ENCODE measurements at places on chromosomes 16 and 17. TPM values are rescaled to one million over a fixed set of nuclear protein-coding genes. Genes with fewer than 3 reads are reported as not detected.

OTOP3 gene
- not detected for total RNA-seq

ARL5C gene
- not detected for total RNA-seq

CA5A gene
- not detected for total RNA-seq

ABCC3 gene
- total RNA-seq: not detected

SOST gene
- total RNA-seq: not detected

CWC25 gene
- 37.1 TPM for total RNA-seq

AANAT gene
- not detected for total RNA-seq

RMI2 gene
- total RNA-seq: 40.5 TPM

CD300A gene
- 50.3 TPM for total RNA-seq

RPH3AL gene
- 2.6 TPM for total RNA-seq

KRT32 gene
- total RNA-seq: not detected

CHRNE gene
- total RNA-seq: 0.88 TPM

CCNF gene
- total RNA-seq: 56.3 TPM

ICAM2 gene
- 69.1 TPM for total RNA-seq

TMEM98 gene
- total RNA-seq: 1.8 TPM

TMEM88 gene
- total RNA-seq: 1.6 TPM

TP53TG3B gene
- not detected for total RNA-seq

RGS9 gene
- 4.6 TPM for total RNA-seq

DOC2B gene
- 6.6 TPM for total RNA-seq

XYLT1 gene
- total RNA-seq: 41.7 TPM

NEK8 gene
- 5.4 TPM for total RNA-seq

KCNG4 gene
- not detected for total RNA-seq

CEP295NL gene
- not detected for total RNA-seq

NOXO1 gene
- total RNA-seq: 0.37 TPM

SLC47A2 gene
- not detected for total RNA-seq

SLC16A13 gene
- total RNA-seq: 31.2 TPM

NPTX1 gene
- 107 TPM for total RNA-seq

PRR35 gene
- 0.10 TPM for total RNA-seq

NOS2 gene
- total RNA-seq: not detected

SBK1 gene
- total RNA-seq: 4.4 TPM

ASPHD1 gene
- 0.17 TPM for total RNA-seq

ASPA gene
- total RNA-seq: not detected

CD7 gene
- total RNA-seq: 405 TPM

CCL5 gene
- total RNA-seq: 112 TPM

KRTAP4-1 gene
- total RNA-seq: not detected

CASKIN1 gene
- total RNA-seq: 0.05 TPM

ABCC6 gene
- 0.07 TPM for total RNA-seq

KRT20 gene
- not detected for total RNA-seq

TNP2 gene
- not detected for total RNA-seq

All from T-helper 1 cell treated with Interleukin-12 subunit alpha and Interleukin-12 subunit beta and Interleukin-4 antibody, amounts not matched to agents 30 ng/mL and 1 ng/mL, for 36 hours (primary cell).